Erythroblast (primary cell): ENCODE measurements at places on chromosomes 2 and 18.

DNA sequence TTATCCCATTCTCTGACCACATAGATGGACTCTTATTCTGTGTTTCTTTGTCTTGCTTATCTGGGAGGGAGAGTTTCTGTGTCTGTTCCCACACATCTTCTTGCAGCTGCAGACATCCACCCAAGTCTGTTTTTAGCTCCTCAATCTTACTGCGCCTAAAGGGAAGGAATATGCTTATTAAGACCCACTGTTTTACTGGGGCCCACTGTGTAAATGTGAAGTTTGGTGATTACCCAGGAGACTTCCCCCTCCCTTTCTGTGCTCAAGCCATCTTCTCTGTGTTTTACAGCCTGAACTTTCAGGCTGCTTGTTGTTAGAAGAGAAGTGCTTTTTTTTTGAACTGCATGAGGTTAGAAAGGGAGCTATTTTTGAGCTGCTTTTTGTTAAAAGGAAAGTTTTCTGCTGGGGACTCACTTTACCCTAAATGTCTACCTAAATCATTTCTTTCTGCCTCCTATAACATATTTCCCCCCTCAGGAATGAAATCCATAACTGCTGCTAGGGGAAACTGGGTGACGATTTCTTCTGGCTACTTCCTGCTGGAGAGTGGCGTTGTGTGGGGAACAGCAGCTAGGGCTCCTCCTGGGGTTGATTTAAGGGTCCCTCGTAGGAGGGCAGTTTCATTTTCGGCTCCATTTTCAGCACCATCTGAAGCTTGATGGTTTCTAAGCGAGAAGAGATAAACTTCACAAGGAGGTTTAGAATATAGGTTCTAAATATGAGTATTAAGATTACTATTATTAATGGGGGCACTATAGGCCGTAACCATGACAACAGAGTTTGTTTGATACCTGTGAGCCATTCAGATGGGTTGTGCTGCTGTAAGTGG, 39.5 kb upstream of the GMCL1 start:
- DNase-seq: no peak

GRCh38 chr2:112665113-112665780, 19.5 kb downstream of the SLC20A1 start:
- peak; percentile 64 for DNase-seq

- no peak for DNase-seq
Measured at GRCh38 chr2:110748489-110748867, 16.1 kb downstream of the ACOXL start.

DNA sequence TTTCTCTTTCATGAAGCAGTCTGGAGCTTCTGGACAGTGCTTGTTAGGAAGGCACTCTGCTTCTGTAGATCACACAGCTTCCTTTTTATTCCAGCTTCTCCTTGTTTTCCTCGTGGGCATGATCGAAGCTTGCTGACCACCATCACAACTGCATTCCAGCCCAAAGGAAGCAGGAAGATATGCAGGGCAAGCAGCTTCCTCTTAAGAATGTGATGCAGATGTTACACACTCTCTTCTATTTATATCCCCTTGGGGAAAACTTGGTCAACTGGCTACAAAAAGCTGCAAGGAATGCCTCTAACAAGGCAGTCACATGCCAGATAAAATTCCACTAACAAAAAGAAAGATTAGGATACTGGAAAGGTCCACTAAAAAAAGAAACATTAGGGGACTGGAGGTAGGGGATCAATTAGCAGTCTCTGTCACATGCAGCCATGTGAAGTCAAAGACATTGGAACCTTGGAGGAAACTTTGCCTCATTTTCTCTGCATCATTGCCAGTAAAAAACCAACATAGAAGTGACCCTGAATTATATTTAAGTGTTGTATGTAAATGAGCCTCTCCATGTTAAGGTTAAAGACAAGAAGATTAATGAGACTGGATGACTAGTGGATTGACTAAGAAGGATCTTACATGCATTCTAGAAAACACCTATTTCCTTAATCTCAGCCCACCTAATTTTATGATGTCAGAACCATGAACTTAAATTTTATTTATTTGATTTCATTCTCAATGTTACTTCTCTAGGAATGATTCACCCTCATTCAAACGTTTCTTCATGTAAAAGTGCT, 98.3 kb downstream of the NAB1 start:
- DNase-seq: no peak

DNA sequence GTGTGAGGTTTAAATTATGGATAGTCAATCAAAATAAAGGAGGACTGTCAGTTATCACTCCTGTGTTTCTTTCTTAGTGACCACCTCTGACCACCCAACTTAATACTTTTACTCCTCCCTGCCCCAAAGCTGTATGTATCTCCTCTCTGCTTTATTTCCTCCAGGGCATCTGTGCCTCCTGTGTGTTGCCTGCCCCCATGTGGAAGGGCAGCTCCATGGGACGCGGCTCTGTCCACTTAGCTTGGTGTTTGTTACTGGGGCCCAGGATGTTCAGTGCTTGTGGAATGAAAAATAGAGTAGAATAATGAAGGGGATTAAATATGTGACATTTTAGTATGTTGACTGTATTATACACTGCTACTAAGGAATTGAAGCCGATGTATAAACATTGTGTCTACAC, 9.8 kb downstream of the ACP1 start:
- peak; percentile 21 for DNase-seq

- DNase-seq: no peak
Measured at GRCh38 chr2:50402654-50402960, 629.3 kb downstream of the NRXN1 start.

- DNase-seq: no peak
Measured at GRCh38 chr2:239291475-239292350, 109.1 kb downstream of the HDAC4 start.

- DNase-seq: peak; percentile 66
Measured at GRCh38 chr2:32008805-32009515, 1.8 kb downstream of the MEMO1 start.

DNA sequence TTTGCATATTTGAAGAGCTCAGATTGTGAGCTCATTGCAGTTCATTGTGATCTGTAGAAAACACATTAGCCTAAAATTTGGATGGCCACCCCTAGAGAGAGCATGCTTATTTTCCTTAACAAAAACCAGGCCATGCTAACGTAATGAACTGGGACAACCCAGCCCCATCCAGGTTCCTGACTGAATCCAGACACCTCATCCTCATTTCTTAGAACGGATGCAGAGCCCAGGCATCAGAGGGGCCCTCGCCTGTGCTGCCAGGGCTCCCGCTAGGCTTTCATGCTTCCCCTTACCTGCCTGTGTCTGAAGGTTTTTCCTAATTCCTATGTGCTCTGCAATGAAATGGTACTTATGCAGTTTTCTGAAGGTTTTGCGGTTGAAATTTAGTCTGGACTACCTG, 171.1 kb downstream of the CCDC102B start:
- no peak for DNase-seq

DNA sequence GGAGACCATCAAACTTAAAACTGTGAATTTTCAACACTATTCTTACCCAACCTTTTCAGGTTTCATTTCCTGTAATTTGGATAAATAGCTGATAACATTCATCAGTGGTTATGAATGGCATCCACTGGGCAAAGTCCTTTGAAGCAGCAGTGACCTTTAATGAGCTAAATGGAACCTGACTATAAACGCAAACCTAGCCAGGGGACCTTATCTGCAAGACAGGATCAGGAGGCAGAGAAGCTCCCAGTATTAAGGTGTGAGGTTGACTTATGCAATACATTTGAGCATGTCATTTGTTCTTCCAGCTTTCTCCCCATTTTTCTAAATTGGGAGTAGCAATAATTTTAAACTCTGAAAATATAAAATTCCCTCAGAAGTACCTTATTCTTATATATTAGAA, 38.4 kb downstream of the CREG2 start:
- no peak for DNase-seq

- DNase-seq: no peak
Measured at GRCh38 chr2:232903989-232904388, 33.9 kb downstream of the SNORC start.

DNA sequence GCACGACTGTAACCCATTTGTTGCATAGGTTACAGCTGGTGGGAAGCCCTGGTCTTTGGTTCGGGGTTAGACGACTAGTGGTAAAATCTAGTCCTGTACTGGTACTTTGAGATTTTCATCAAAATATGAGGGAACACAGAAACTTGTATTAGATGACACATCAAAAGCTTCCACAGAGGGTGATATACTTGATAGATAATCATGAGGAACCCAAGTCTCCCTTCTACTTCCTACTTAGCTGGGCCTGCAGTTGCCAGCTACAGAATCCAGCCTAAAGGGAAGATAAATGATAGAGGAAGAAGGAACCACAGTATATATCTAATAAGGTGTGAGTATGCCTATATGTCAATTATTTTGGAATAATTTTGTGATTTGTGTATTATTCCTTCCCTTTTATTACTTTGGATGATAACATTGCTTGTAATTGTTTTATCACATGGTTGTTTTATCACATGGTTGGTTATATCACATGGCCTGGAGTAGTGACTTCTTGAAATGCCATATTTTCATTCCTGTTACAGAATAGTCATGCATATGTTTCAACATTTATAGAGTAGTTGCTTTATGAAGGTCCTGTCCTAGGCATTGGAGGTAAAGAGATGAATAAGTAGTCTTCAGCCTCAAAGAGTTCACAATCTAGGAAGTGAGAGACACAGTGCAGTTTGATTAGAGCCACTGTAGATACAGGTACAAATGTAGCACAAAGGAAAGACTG, 2.9 kb downstream of the AGPS start:
- DNase-seq: peak; percentile 42

DNA sequence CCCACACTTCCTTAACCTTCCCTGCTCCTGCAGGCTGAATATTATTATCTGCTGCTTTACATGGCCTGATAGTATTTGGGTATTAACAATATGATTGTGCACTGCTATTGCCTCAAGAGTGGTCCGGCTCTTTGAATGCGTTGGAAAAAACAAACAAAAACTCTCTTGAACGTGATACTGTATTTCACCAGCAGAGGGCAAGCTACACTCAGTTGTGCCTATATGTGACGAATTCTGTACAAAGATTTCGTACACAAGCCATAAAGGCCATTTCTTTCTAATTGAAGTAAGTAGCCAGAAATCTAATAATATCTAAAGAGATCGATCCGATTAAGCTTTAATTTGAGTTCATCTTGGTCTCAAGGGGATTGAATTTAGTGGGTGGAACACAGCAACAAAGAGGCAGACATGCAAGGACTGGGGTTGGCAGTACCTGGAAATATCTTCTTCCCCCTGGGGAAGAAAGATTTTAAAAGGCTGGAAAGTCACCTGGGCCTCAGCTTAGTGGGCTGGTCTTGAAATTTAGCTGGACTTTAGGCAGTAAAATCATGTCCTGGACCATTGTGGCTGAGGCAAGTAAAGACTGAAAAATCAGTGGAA, 49.3 kb upstream of the RAB6D start:
- peak; percentile 69 for DNase-seq

DNA sequence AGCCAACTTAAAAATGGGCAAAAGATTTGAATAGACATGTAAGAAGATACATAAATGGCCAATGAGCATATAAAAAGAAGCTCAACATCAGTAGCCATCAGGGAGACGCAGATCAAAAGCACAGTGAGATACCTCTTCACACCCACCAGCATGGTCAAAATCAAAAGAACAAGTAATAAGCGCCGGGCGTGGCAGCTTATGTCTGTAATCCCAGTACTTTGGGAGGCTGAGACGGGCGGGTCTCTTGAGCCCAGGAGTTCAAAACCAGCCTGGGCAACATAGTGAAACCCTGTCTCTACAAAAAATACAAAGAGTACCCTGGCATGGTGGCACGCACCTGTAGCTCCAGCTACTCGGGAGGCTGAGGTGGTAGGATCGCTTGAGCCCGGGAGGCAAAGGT, 4.6 kb upstream of the CIB4 start:
- DNase-seq: no peak

DNA sequence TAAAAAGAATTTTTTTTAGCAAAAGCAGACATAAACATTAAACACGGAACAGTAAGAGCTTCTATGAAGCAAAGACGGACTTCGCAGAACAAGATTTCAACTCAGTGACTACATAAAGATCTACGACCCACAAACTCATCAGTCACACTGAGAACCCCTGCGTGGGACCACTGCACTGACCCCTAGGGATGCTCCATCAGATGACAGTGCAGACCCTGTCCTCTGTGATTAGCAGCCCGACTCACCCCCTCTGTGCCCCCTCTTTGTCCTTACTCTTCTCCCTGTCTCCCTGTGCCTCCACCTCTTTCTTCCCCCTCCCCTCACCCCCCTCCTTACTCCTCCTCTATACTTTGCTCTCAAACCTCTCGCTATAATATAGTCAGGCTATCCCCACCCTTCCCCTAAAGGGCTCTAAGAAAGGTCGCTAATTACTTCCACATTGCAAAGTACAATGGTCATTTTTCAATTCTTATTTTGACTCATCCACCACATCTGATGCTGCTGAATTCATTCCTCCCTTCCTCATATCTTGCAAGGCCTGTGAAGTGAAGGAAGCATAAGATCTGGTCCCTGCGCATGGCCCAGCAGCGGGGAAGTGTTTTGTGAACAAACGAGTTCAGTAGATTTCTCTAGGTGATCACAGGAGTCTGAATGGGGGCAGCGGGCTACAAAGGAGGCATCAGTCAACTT, 89.3 kb downstream of the CABYR start:
- no peak for DNase-seq

DNA sequence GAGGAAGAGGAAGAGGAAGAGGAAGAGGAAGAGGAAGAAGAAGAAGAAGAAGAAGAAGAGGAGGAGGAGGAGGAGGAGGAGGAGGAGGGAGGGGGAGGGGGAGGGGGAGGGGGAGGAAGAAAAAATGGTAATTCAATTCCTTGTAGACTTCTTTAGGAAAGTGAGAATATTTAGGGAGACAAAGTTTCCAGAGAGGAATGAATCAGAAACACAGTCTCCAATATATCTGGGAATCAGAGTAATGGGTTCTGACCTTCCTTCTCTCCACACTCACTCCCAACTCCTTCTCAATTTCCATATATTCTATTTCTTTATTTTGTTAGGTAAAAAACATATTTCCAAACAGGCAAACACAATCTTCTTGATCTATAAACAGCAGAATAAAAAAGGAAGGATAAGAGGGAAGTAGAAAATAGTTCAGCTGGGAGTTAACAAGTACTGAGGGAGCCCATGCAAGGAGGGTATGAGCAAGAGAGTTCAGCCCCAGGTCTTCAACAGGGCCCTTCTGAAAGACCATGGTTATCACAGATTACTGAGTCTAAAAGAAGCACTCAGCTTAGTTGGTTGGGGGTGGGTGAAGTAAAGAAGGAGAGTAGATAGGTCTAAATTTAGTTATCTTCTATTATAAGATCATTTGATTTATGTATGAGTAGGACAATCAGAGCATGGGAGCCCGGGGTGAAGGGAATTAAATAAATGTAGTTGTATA, 480.8 kb downstream of the NRXN1 start:
- DNase-seq: no peak

- no peak for DNase-seq
Measured at GRCh38 chr2:61943251-61943650, 37.8 kb downstream of the COMMD1 start.

DNA sequence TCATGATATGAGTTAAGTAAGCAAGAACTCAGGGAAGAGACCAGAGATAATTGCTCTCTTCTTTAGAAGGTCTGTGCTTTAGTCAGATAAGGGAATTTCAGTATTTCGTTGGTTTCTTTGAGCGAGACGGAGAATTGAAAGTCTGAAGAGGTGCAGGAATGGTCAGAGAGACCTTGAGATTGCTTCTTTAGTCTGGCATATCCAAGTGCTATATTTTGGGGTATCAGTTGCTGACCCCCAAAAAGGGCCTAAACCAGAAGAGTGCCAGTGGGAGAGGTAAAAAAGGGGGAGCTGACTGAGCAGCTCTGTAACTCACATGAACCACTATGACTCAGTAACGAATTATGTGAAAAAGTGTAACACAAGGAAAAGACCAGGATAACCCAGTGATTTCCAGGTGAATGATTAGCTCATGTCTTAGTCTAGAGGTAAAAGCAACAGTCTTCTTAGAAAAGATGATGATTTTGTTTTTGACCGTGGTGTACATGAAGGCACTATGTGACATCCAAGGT, 932.9 kb downstream of the TDRD15 start:
- DNase-seq: no peak

- no peak for DNase-seq
Measured at GRCh38 chr2:236054621-236055305, 113.4 kb downstream of the GBX2 start.
